ENCODE measurements at places on chromosomes 16 and 17.

GRCh38 chr16:75272097-75272551, 20.7 kb upstream of the BCAR1 start:
- DNase-seq = no peak

GRCh38 chr17:45905814-45906213, 11.5 kb downstream of the MAPT start:
- peak; percentile 74 for DNase-seq

- no peak for DNase-seq
Measured at GRCh38 chr16:77402118-77402517, 32.7 kb downstream of the ADAMTS18 start.

DNA sequence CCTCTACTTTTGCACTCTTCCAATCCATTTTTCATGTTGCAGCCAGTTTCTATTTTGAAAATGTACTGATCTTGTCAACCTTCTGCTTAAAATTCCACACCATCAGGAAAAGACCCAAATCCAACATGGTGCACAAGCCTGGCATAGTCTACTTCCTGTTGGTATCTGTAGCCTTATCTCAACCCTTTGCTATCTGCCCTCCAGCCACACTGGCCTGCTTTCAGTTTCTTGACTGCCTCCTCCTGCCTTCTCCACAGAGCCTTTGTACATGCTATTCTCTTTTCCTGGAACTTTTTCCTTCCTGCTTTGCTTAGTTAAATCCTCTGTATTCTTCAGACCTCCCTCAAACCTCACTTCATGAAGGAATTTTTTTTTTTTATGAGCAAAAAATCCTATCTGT, 31.5 kb downstream of the NLRP1 start:
- no peak for DNase-seq

GRCh38 chr17:5139458-5139732, 23.6 kb downstream of the USP6 start:
- no peak for DNase-seq

DNA sequence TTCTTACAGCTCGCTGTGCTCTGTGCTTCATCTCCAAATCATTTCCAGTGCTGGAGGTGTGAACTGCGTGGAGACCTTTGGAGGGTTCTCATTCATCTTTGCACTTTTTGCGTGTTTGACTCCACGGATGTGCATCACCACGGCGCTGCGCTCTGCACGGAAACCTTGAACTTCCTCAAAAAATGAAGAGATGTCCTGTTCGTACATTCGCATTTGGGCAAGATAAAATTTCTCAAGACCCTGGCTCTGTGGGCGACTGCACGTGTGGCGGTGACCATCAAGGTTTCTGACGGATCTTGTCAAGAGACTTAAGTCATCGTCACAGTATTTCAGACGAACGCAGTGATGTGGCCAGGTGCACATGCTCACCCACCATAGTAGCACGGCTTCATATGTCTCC, 10.3 kb upstream of the PVALEF start:
- DNase-seq = no peak

DNA sequence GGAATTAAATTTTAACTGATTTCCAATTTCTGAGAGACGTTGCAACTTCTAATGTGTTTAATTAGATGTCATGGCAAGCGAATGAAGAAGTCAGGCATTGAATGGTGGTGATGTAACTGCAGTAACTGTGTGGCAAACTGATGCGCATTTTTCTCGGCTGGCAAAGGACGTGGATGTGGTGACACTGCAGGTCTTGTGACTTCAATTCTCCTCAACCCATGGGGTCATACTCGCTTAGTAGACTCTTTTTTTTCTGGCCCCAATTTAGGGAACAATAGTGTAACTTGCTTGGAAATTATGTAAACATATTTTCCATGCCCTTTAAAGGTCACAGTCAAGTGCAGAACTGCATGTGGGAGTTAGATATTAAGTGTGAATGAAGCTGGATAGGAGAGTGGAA, 1.9 kb upstream of the FAM20A start:
- no peak for DNase-seq

DNA sequence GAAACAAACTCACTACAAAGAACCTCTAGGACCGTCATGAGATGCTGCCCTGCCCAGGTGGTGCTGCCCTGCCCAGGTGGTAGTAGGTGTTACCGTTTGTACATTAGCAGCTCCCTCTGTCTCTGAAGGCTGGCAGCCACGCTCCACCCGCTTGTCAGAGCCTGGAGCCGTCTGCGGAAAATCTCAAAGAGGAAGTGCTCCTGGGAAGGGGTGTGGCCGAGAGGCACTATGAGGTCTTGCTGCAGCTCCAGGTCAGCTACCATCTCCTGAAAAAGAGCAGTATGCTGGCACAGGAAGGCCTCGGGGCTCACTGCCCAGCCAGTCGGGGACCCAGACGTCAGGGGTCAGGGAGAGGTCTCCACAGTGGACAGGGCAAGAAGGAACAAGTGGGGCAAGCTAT, 28.3 kb downstream of the ZNF276 start:
- no peak for DNase-seq

DNA sequence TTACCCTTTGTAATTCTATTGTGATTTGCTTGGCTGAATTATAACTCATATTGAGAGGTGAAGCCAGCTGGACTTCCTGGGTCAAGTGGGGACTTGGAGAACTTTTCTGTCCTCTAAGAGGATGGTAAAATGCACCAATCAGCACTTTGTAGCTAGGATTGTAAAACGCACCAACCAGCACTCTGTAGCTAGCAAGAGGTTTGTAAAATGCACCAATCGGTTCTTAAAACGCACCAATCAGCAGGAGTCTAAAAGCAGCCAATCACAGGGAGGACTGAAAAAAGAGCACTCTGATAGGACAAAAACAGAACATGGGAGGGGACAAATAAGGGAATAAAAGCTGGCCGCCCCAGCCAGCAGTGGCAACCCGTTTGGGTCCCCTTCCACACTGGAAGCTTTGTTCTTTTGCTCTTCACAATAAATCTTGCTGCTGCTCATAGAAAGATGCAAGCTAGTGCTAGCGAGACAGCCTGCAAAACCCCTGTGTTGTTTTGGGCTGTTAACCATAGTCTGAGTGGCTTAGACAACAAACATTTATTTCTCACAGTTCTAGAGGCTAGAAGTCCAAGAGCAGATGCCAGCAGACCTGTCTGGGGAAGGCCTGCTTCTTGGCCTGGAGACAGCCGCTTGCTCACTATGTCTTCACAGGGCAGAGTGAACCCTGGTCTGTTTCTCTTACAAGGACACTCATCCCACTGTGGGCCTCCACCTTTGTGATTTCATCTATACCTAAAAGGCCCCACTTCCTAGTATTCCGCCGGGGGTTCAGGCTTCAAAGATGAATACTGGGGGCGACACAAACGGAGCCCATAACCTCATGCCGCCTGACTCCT, 39.0 kb upstream of the CRISPLD2 start:
- no peak for DNase-seq

GRCh38 chr17:77217123-77217522, 76.4 kb downstream of the SEC14L1 start:
- no peak for DNase-seq

- DNase-seq = no peak
Measured at GRCh38 chr17:57701124-57701523, 44.0 kb downstream of the CCDC182 start.

- DNase-seq = no peak
Measured at GRCh38 chr16:30570636-30571444, 674 bp downstream of the ZNF688 start.

- no peak for DNase-seq
Measured at GRCh38 chr17:56478836-56479447, 114.6 kb upstream of the NOG start.

DNA sequence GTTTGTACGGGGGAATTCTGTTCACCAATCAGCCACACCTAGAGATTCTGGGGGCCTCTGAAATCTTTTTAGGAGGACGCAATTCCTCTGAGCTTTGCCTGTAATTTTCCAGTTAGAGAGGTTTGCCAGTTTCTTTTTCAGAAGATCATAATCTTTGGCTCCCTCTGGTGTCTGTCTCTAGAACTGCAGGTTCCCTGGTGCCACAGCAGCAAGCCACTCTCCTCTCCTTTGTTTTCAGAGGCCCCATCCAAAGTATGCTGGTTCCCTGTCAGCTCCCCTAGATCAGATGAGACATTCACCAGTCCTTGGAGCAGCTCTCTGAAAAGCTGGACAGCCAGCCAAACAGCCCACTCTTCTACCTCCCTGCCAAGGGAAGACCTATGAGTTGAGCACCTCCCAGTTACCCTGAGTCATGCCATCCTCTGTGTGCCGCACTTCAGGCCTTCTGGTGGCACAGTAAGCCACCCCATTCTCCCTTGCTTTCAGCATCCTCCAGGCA, 36.1 kb downstream of the RNF112 start:
- DNase-seq = peak; percentile 59

- no peak for DNase-seq
Measured at GRCh38 chr17:47969930-47970724, 786 bp upstream of the CDK5RAP3 start.

- no peak for DNase-seq
Measured at GRCh38 chr16:4109250-4109736, 6.9 kb downstream of the ADCY9 start.

GRCh38 chr16:83701494-83701893, 106.3 kb upstream of the HSBP1 start:
- DNase-seq = no peak

GRCh38 chr17:65079489-65079900, 23.0 kb upstream of the GNA13 start:
- DNase-seq = no peak

DNA sequence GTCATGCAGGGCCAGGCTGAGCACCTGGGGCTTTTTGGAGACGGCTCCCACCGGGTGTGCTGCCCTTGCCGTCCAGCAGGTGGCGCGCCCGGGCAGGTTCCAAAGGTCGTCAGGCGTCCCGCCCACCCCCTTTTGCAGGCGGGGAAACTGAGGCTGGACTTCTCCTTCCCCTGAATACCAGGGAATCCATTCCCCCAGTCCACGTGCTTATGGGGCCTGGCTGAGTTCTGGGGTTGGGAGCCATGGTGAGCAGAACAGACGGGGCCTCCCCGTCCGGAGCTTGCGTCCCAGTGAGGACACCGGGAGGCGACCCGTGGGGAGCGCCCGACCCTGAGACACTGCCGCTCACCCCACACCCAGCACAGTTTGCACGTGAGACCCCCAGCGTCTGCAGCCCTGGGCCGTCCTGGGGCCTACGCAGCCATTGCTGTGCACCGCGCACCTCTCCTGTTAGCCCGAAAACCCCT, 51.8 kb upstream of the JPH3 start:
- DNase-seq = no peak

GRCh38 chr17:4472286-4472685, 26.4 kb upstream of the SPNS2 start:
- DNase-seq = no peak

DNA sequence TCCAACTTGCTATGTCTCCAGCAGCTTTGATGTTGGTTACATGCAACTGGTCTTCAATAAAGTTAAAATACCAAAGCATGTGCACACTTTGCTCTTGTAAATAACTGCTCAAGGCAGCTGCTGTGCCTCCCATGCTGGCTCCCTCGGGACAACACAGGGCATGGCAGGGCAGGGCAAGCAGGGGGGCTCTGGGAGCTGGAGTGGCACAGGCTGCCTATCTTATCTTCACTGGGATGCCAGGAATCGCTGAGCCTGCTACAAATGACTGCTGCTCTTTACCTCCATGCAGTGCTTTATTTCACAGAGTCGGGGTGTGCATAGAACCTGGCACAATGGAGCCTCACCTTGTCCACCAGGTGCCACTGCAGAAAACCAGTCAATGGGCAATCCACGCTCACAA, 21.8 kb downstream of the PEMT start:
- peak; percentile 71 for DNase-seq

GRCh38 chr17:17860766-17861107, 24.0 kb upstream of the SREBF1 start:
- no peak for DNase-seq

GRCh38 chr17:27295945-27296344, 2.0 kb downstream of the WSB1 start:
- DNase-seq = no peak

DNA sequence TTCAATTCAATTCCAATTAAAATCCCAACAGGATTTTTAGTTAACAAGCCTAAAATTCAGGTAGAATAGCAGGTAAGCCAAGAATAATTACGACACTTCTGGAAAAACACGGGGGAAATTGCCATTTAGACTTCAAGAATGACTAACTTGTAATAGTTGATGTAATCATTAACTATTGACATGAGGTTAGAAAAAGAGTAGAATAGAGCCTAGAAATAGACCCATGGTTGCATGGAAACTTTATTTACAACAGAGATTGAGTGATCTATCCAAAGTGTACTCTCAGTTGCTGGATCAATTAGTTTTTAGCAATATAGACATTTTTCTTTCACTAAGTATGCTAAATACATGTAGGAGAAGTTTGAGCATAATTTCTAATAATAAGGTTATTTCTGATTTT, 3.6 kb upstream of the SLC13A5 start:
- DNase-seq = no peak

DNA sequence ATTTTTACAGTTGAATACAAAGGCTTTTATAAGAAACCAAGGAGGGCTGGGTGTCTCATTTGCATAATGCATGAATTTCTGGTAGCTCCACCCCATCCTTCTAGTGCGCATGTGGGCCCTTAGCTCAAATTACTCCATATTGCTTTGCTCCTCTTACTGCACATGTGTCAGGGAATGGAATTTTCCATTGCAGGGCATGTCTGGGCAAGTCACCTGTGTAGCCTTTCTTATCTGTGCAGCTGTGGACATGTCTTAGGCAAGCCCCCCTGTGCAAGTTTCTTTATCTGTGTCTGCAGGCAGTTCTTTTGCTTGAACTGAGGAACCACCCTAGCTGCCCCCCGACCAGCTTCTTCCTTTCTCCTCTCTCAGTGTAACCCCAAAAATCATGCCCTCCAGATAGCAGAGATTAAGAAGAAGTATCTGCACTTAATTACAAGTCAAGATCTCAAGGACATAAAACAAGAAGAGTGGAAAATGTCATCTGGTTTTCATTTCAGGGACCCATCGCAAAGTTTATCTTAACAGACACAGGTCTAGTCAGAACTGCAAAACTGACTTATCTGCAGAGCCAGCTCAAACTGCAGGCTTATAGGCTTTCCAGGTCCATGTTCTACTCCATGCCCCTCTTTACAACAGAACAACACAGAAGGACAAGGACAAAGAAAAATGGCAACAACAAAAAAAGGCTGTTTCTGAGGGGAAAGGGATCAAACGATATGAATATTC, 137.9 kb upstream of the HS3ST4 start:
- no peak for DNase-seq

GRCh38 chr16:66634527-66635196, 30.2 kb downstream of the CMTM3 start:
- DNase-seq = no peak

DNA sequence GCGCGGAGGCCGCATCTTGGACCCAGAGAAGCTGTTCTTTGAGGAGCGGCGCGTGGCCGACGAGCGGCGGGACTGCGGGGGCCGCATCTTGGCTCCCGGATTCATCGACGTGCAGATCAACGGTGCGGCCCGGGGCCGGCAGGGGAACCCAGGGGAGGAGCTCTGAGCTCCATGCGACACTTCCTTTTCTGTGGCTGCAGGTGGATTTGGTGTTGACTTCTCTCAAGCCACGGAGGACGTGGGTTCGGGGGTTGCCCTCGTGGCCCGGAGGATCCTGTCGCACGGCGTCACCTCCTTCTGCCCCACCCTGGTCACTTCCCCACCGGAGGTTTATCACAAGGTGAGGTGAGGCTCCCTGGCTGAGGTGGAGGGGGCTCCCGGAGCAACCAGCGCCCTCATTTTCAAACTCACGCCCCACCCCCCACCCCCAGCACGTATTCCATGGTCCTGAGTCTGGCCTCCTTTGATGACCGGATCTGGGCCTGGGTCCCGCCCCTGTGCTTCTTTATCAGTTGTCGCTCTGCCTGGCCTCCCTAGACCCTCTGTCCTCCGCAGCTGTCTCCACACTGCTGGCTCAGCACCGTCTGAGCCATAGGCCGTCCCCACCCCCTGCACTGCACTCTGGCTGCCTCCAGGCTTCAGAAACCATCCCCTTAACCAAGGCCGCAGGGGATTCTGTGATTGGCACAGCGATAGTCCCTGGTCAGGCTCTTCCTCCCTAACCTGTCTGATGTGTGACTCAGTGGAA, 787 bp downstream of the AMDHD2 start:
- DNase-seq = no peak

All from NCI-H2171 (cell line).